ENCODE measurements at places on chromosomes 6 and 20. TPM values are rescaled to one million over a fixed set of nuclear protein-coding genes. Genes with fewer than 3 reads are reported as not detected.

Gene MYCT1
- not detected for total RNA-seq

Gene LHFPL5
- total RNA-seq, result not detected

Gene ZNF165
- 5.5 TPM for total RNA-seq

Gene DEF6
- 212 TPM for total RNA-seq

Gene PACSIN1
- total RNA-seq, result 1.4 TPM

Gene CDH4
- total RNA-seq, result 0.11 TPM

Gene PSORS1C2
- not detected for total RNA-seq

Gene NPEPL1
- 58.3 TPM for total RNA-seq

- H3K27me3 ChIP-seq, result no peaks in the 10 kb centered on the region
- peaks cover 6% of the 10 kb centered on the region for H3K4me1 ChIP-seq
- no peak for DNase-seq
- no peaks in the 10 kb centered on the region for H3K36me3 ChIP-seq
- H3K4me3 ChIP-seq, result no peak overlapping the region
Observed at GRCh38 chr6:112007254-112007653, 46.6 kb upstream of the CCN6 start.

DNA sequence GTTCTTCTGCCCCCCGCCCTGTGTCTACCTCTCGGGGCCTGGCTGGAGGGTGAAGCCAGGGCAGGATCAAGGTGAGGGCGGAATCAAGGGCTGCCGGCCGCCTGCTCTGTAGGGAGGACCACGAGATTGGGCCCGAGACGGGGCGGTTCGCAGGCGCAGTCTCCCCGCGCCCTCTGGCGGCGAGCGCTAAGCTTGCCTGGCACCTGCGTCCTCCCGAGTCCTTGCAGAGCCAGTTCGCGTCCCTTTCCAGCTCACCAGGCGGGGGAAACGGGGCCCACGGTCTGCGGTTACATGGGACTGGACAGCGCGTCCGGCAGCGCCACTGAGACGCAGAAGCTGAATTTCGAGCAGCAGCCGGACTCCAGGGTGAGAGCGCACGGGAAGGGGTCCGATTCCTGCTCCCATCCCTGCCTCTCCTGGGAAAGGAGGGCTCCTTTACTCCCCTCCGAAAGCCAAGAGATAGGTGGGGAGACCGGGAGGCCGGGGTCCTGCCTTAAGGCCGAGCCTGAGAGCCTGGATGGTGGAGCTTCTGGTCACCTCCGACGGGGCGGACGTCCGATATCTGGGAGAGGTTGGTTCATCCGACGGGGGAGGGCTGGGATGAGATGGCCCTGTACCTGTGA is 3.6 kb upstream of the MATN4 start:
- peaks cover 8% of the 10 kb centered on the region for H3K4me1 ChIP-seq
- no peak overlapping the region for H3K27ac ChIP-seq
- H3K4me3 ChIP-seq, result no peak overlapping the region
- peaks cover 33% of the 10 kb centered on the region for H3K27me3 ChIP-seq
- peak; percentile 74 for DNase-seq

DNA sequence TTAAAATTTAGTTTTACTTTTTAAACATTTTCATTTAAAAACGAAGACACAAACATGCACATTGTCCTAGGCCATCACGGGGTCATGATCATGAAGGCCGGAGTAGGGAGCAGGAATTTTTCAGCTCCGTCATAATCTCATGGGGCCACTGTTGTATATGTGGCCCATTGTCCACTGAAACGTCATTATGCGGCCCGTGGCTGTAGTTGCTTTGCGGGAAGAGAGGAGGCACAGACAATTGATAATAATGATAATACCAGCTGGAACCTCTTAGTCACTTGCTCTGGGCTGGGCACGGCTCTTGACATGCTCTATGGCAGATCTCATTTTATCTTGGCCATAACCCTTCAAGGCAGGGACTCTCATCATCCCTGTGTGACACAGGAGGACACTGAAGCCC is 56.5 kb upstream of the FNDC1 start:
- peaks cover 67% of the 10 kb centered on the region for H3K4me1 ChIP-seq
- no peaks in the 10 kb centered on the region for H3K36me3 ChIP-seq
- no peaks in the 10 kb centered on the region for H3K27me3 ChIP-seq
- H3K27ac ChIP-seq, result no peak overlapping the region
- H3K4me3 ChIP-seq, result no peak overlapping the region
- DNase-seq, result no peak

DNA sequence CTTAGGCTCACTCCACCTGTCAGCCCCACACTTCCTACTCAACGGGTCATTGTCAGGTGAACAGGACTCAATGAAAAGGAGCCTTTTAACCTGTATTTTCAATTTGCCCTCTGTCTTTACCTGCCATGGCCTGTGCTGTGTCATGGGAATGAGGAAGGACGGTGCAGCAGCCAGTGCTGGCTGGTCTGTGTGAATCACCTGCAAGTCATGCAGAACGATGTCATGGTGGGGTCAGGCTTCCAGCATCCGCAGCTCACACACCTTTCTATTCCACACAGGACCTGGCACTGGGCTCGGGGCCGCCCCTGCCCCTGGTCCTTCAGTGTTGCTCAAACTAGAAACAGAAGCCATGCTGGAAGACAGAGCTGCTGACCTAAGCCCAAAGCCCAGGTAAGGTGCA is 188.7 kb upstream of the GMDS start:
- no peaks in the 10 kb centered on the region for H3K4me1 ChIP-seq
- no peak for DNase-seq
- H3K27ac ChIP-seq, result no peak overlapping the region
- H3K36me3 ChIP-seq, result no peaks in the 10 kb centered on the region
- no peaks in the 10 kb centered on the region for H3K27me3 ChIP-seq

- H3K4me3 ChIP-seq, result no peak overlapping the region
- H3K4me1 ChIP-seq, result peaks cover 3% of the 10 kb centered on the region
- peaks cover 31% of the 10 kb centered on the region for H3K27me3 ChIP-seq
- no peak for DNase-seq
- no peaks in the 10 kb centered on the region for H3K36me3 ChIP-seq
Observed at GRCh38 chr6:3627501-3627900, 124.0 kb downstream of the PXDC1 start.

GRCh38 chr6:153117986-153118879 is 12.8 kb downstream of the RGS17 start:
- no peak overlapping the region for H3K4me3 ChIP-seq
- no peaks in the 10 kb centered on the region for H3K36me3 ChIP-seq
- no peaks in the 10 kb centered on the region for H3K27me3 ChIP-seq
- no peak for DNase-seq
- H3K4me1 ChIP-seq, result no peaks in the 10 kb centered on the region
- no peak overlapping the region for H3K27ac ChIP-seq

DNA sequence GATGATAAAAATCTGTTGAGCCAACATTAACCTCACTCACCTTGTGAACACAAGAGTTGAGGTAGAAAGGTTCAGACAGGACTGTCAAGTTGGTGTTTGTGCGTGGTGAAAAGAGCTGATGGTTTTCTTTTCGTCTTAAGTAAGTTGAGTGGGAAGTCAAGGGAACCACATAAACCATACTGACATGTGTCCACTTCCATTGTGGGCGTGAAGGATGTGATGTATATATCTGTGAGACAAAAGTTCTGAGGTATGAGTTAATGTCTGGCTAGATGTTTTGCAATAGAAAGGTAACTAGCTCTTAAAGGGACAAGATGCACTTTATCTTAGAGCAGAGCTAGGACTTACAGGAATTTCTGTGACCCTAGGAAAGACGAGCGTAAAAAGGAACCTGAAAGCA is 1272.1 kb upstream of the ADGRB3 start:
- no peak for DNase-seq
- no peaks in the 10 kb centered on the region for H3K27me3 ChIP-seq
- H3K27ac ChIP-seq, result no peak overlapping the region
- no peaks in the 10 kb centered on the region for H3K36me3 ChIP-seq
- H3K4me3 ChIP-seq, result no peak overlapping the region

- no peaks in the 10 kb centered on the region for H3K36me3 ChIP-seq
- no peaks in the 10 kb centered on the region for H3K27me3 ChIP-seq
- peaks cover 8% of the 10 kb centered on the region for H3K4me1 ChIP-seq
- H3K4me3 ChIP-seq, result no peak overlapping the region
- no peak overlapping the region for H3K27ac ChIP-seq
Observed at GRCh38 chr20:4613184-4613583, 108.5 kb upstream of the PRND start.

DNA sequence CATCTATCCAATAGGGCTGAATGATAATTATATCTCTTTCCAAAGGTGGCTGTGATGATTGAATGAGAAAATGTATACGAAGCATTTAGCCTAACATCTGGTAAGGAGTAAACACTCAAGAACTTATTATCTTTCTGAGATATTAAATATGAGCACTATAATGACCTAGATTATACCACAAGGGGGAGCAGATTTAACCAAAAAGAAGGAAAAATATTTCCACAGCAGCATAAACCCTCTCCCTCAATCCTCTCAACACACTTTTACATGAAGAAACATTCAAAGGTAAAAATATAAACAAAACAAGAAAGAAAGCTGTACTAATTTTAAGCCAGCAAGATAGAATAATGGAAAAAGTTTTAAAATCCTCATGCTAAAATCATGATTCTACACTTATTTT is 68.4 kb downstream of the SHPRH start:
- peaks cover 25% of the 10 kb centered on the region for H3K36me3 ChIP-seq
- no peaks in the 10 kb centered on the region for H3K4me1 ChIP-seq
- H3K4me3 ChIP-seq, result no peak overlapping the region

DNA sequence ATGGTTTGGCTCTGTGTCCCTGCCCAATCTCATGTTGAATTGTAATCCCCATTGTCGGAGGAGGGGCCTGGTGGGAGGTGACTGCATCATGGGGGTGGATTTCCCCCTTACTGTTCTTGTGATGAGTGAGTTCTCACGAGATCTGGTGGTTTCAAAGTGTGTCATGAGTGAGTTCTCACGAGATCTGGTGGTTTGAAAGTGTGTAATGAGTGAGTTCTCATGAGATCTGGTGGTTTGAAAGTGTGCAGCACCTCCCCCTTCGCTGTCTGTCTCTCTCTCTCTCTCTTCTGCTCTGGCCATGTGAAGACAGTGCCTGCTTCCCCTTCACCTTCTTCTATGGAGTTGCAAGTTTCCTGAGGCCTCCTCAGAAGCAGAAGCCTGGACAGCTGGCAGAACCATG is 87.6 kb downstream of the MYLK4 start:
- no peak overlapping the region for H3K4me3 ChIP-seq
- no peaks in the 10 kb centered on the region for H3K4me1 ChIP-seq
- no peaks in the 10 kb centered on the region for H3K36me3 ChIP-seq
- DNase-seq, result no peak
- H3K27ac ChIP-seq, result no peak overlapping the region
- H3K27me3 ChIP-seq, result no peaks in the 10 kb centered on the region

GRCh38 chr6:168736039-168736438 is 295.1 kb downstream of the SMOC2 start:
- H3K36me3 ChIP-seq, result no peaks in the 10 kb centered on the region
- H3K4me3 ChIP-seq, result no peak overlapping the region
- H3K27me3 ChIP-seq, result no peaks in the 10 kb centered on the region
- no peaks in the 10 kb centered on the region for H3K4me1 ChIP-seq
- DNase-seq, result no peak
